ENCODE measurements at places on chromosomes 1 and 21.

DNA sequence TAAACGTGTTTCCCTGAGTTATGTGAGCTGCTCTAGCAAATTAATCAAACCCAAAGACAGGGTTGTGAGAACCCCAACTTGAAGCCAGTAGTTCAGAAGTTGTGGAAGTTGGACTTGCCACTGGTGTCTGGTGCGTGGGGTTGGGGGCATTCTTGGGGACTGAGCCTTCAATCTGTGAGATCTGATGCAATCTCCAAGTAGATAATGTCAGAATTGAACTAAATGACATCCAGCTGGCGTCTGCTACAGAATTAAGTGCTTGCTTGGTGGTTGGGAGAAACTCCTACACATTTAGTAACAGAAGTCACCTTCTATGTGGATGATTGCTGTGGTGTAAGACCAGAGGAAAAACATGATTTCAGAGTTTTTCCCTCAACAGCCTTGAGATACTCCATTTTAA, 207.4 kb downstream of the FGGY start:
- DNase-seq, result no peak

- DNase-seq, result peak; percentile 65
Observed at GRCh38 chr1:19448491-19449439, 36.6 kb downstream of the CAPZB start.

GRCh38 chr1:233240371-233240770, 55.2 kb downstream of the PCNX2 start:
- no peak for DNase-seq

DNA sequence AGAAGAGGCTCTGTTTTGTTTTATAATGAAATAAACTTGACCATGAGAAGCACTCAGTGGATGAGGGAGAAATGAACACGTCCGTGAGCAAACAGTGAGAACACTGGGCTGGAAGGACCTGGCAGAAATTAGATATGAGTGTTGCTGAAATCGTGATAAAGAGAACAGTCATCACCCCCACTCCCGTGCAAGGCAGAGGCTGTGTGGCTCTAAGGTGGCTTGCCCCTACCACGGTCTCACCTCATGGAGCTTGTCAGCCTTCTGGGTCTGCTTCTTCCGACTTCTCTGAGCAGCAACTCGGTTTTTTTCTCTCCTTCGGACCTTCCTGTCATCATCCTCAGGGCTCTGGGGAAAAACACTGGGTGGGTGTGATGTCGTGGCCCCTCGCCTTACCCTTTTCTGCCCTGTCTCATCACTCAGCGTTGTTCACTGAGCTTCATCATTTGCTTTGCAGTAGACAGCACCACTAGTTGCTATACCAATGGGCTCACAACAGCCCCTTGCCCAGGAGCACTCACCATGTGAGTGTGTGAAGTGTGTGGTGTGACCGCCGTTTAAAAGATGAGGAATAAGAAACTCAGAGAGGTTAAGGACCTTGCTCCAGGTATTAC, 2.8 kb downstream of the BATF3 start:
- no peak for DNase-seq

- no peak for DNase-seq
Observed at GRCh38 chr1:243301059-243301458, 45.2 kb downstream of the SDCCAG8 start.

GRCh38 chr1:210711825-210712612, 383.3 kb downstream of the HHAT start:
- DNase-seq, result no peak

- DNase-seq, result peak; percentile 39
Observed at GRCh38 chr1:244325056-244325758, 126.5 kb downstream of the ADSS2 start.

GRCh38 chr1:76593618-76594017, 273.7 kb upstream of the ST6GALNAC5 start:
- DNase-seq, result no peak

GRCh38 chr1:100413035-100413434, 60.7 kb downstream of the CDC14A start:
- DNase-seq, result no peak

DNA sequence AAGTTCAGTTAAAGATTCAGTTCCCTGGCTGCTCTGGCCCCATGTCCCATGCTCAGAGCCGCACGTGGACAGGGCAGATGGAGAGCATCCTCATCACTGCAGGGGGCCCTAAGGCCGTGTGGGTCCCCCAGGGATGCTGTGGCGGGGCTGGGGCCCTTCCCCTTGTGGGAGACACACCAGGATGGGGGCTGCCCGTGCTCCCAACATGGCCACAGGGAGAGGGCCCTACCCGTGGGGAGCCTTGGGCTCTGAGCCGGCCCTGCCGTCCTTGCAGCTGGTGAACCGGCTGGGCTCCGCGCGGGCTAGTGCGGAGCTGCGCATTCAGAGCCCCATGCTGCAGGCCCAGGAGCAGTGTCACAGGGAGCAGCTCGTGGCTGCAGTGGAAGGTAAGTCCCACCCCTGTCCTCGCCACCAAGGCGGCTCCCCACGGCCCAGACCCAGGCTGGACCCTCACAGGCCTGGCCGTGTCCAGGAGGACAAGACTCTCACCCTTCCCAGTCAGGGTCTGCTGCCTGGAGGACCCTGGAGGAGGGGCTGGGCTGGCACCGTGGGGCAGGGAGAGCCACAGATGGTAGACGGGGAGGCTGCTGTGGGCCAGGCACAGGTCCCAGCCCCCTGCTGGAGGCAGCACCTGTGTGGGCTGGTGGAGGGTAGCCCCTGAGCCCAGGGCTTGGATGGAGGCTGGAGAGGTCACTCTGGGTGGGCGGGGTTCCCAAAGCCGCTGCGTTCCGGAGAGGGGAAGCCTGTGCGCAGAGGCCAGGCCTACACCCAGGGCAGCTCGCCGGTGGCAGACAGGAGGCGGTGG, 53.8 kb downstream of the TRIM11 start:
- DNase-seq, result no peak

DNA sequence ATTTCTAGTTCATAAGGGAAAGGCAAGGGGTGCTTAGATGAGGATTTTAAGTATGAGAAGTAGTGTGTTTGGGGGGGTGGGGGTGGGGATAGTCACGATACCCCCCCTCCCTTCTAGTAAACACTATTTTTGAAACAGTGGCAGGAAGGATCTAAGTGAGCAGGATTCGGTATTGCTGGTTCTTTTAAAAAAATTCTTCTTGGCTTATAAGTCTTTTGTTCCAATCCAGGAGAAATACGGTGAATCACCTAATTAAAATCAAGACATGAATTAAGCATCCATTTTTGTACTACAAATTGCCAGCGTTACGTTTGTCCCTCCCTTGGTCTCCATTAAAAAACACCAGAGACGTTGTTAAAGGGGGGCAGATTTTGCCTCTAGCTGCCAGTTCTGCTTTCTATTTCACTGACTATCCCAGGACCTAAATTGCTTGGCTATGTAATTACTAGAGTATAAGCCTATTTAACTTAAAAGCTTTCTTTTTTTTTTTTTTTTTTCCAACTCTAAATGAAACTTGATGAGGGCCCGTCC, 911 bp downstream of the LMO4 start:
- DNase-seq, result no peak

- DNase-seq, result no peak
Observed at GRCh38 chr1:167426716-167427115, 91.6 kb downstream of the CD247 start.

DNA sequence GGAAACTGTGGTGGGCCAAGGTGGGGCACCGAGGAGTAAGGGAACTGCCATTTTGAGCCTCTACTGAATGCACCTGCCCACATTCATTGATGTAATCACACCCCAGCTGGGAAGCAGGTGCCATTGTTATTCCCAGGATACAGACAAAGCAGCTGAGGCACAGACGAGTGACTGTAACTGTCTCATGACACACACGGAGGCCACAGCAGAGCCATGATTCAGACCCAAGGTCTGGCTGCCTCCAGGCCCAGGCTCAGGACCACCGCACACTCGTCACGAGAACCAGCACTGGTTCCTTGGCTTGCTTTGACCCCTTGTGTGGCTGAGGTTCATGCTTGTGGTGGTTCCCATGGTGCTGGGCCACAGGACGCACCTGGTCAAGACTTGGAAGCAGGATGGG, 45.6 kb upstream of the CLIC4 start:
- DNase-seq, result no peak

DNA sequence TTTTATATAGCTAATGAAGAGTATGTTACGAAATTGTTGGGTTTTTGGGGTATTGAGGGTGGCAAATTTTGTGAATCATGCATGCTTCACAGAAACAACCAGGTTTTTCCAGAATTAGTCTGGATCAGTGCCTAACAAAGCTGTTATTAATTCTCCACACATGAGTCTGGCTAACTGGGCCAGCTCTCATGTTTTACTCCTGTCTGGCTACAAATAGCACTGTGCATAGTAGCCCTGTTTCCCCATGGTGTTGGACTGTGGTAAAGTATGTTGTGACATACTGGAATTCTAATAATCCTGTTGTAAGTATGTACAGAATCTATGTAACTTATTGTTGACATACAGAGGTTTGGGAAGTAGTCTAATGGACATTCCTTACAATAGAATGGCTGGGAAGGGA, 35.8 kb downstream of the S100B start:
- no peak for DNase-seq

- DNase-seq, result no peak
Observed at GRCh38 chr1:80926531-80926930, 874.2 kb upstream of the ADGRL2 start.

DNA sequence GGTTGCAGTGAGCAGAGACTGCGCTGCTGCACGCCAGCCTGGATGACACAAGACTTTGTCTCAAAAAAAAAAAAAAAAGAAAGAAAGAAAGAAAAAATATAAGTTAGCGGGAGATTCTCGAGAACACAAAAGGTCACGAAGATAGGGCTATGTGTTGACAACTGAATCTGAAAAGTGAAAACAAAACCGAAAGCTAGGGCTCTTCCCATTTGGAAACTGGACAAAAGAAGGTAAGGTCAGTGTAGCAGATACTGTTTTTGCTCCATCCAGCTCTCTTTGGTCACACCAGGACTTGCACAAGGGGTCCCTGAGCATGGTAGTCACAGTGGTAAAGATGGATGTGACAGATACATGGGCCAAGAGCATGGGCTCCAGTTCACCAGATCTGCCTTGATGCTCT, 60.4 kb upstream of the MAP10 start:
- DNase-seq, result no peak

DNA sequence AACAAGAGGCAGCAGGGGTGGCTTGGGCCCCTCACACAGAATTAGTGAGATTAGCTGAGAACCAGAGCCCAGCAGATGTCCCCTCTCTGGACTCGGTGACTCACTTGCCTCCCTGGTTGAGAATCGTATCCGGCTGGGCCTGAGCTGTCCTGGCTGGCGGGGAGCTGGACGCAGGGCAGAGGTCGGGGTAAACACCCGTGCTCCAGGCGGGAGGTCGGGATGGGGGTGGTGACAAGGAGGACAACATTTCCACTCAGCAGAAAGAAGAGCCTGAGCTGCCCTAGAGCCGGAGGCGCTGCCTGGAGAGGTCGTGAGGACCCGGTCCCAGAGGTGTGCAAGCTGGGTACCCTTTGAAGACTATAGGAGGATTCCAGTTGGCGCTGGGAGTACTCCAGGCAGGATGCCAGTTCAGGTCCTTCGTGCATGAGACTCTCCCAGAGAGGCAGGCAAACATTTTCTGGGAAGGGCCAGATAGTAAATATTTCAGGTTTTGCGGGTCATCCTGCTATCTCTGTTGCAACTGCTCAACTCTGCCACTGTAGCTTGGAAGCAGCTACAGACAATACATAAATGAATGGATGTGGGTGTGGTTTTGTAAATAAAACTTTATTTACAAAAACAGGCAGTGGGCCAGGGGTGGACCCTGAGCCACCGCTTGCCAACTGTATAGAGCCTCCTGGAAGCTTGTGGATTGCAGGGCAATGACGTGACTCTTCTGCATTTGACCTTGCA, 116.8 kb upstream of the WNT4 start:
- no peak for DNase-seq

- no peak for DNase-seq
Observed at GRCh38 chr1:183932412-183932811, 105.1 kb downstream of the COLGALT2 start.
